Colonic mucosa (tissue), 4 donors: ENCODE measurements at places on chromosomes 7 and 10. TPM values are rescaled to one million over a fixed set of nuclear protein-coding genes. Genes with fewer than 3 reads are reported as not detected.

- no peak overlapping the region for H3K4me3 ChIP-seq
- no peaks in the 10 kb centered on the region for H3K4me1 ChIP-seq
- no peak for DNase-seq
Observed at GRCh38 chr10:131068311-131068710, 243.2 kb downstream of the TCERG1L start.

DNA sequence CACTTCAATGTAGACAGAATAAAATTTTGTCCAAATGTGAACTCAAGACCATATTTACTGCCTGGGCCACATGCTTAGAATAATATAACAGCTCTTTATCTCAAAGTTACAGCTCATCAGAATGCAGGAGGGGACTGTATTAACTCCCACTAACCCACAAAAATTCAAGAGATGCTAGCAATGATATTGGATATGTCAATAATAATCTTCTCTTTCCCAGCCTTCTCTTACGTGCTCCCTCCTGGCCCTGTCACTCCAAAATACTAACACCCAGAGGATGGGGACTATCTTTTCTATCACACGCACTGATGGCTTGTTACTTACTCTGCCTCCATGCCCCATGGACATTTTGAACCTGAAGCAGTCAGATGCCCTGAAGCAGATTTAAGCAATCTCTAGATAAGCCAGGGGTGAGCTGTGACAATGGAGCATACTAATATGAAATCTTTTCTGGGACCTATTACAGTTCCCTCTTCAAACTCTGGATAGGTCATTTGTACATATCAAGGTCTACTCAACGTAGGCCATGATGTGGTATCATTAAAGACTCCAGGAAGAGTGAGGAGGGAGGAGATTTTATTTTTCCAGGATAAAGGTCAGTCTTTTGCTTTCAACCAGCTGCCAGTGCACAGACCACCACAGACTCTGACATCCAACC is 803.0 kb downstream of the GRM8 start:
- H3K36me3 ChIP-seq = no peaks in the 10 kb centered on the region
- peak overlapping the region; percentile 39 for H3K27ac ChIP-seq
- H3K4me1 ChIP-seq = no peaks in the 10 kb centered on the region
- H3K4me3 ChIP-seq = no peak overlapping the region
- H3K27me3 ChIP-seq = no peaks in the 10 kb centered on the region

GRCh38 chr7:97298561-97298960 is 181.1 kb downstream of the SDHAF3 start:
- H3K4me3 ChIP-seq = no peak overlapping the region
- no peak for DNase-seq
- H3K27me3 ChIP-seq = no peaks in the 10 kb centered on the region
- H3K4me1 ChIP-seq = no peaks in the 10 kb centered on the region

DNA sequence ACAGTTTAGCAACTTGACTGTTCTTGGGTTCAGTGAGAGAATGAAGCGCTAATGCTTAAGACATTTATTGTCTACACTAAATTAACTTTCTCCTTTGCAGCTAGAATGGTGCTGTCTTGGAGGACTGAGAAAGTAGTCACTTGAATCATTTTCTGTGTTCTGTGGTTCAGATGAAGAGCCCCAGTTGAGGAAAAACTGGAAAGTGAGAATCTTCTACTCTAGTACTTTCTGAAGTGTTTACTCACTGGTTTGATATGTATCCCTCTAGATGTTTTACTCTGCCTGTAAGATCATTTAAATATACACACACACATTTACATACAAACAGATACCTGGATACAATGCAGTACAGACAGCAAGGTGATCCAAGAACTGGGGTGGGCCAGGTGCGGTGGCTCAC is 308.1 kb downstream of the CAMK1D start:
- no peaks in the 10 kb centered on the region for H3K36me3 ChIP-seq
- H3K4me1 ChIP-seq = no peaks in the 10 kb centered on the region
- H3K27me3 ChIP-seq = no peaks in the 10 kb centered on the region
- no peak overlapping the region for H3K27ac ChIP-seq
- DNase-seq = no peak
- H3K4me3 ChIP-seq = no peak overlapping the region

- no peak overlapping the region for H3K27ac ChIP-seq
- DNase-seq = no peak
- no peaks in the 10 kb centered on the region for H3K4me1 ChIP-seq
- H3K4me3 ChIP-seq = no peak overlapping the region
Observed at GRCh38 chr10:1183701-1184100, 127.5 kb downstream of the WDR37 start.

GRCh38 chr10:65496541-65496940 is 1429.3 kb upstream of the LRRTM3 start:
- no peak overlapping the region for H3K4me3 ChIP-seq
- DNase-seq = no peak
- no peaks in the 10 kb centered on the region for H3K27me3 ChIP-seq
- no peak overlapping the region for H3K27ac ChIP-seq

MGMT gene
- 18.2 TPM for total RNA-seq

CYP2C19 gene
- total RNA-seq = 1.9 TPM

TMEM225B gene
- 0.74 TPM for total RNA-seq
